ENCODE measurements at places on chromosomes 5 and 9. TPM values are rescaled to one million over a fixed set of nuclear protein-coding genes. Genes with fewer than 3 reads are reported as not detected.

DNA sequence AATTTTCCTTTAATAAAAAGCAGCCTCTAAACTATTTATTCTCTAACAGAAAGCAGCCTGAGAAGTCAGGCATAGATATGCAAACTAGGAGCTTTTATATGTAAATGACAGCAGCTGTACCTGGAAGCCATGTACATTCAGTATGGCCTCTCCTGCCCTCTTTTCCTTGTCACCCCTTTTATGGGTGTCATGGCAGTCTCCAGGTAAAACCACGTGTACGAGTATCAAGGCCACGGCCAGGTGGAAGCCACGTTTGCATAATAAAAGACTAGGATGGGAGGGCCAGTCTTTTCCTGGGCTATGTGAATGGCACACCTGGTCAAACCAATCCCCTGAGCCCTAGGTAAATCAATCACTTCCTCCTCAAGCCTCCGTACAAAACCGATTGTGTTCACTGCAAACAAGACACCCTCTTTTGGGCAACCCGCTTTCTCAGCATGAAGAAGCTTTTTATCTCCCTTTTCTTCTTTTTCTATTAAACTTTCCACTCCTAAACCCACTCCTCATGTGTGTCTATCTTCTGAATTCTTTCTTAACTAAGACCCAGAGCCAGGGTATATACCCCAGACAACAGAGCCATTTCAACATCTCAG lies 419.5 kb upstream of the CTNND2 start:
- DNase-seq: no peak

- no peak for DNase-seq
Observed at GRCh38 chr5:37838152-37838932, 1.5 kb downstream of the GDNF start.

DNA sequence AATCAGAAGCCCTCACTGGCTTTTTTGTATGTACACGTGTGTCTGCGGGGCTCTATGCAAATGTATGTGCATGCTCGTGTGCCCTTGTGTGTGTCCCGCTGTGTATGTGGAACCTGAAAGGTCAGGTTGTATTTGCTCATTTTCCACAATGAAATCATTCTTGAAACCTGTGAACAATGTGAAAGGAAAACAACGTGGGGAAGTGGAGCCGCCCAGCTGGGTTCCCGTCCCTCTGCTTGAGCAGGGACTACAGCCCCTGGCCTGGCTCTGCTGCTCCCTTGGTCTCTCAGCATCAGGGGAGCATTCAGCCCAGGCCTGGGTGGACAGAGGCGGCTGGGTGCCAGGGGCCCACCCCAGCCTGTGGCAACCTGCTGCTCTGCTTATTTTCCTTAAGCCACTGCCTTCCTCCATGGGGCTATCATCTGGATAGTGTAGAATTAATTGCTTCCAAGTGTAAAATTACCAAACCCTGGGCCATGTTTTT lies 3.0 kb downstream of the ECSCR start:
- DNase-seq: peak; percentile 56

- no peak for DNase-seq
Observed at GRCh38 chr5:103801681-103802080, 239.1 kb upstream of the NUDT12 start.

GRCh38 chr9:18745710-18746109 lies 271.8 kb downstream of the ADAMTSL1 start:
- no peak for DNase-seq

- DNase-seq: no peak
Observed at GRCh38 chr5:133081036-133081435, 29.2 kb downstream of the HSPA4 start.

GRCh38 chr5:72785801-72786200 lies 30.7 kb upstream of the TNPO1 start:
- DNase-seq: no peak

DNA sequence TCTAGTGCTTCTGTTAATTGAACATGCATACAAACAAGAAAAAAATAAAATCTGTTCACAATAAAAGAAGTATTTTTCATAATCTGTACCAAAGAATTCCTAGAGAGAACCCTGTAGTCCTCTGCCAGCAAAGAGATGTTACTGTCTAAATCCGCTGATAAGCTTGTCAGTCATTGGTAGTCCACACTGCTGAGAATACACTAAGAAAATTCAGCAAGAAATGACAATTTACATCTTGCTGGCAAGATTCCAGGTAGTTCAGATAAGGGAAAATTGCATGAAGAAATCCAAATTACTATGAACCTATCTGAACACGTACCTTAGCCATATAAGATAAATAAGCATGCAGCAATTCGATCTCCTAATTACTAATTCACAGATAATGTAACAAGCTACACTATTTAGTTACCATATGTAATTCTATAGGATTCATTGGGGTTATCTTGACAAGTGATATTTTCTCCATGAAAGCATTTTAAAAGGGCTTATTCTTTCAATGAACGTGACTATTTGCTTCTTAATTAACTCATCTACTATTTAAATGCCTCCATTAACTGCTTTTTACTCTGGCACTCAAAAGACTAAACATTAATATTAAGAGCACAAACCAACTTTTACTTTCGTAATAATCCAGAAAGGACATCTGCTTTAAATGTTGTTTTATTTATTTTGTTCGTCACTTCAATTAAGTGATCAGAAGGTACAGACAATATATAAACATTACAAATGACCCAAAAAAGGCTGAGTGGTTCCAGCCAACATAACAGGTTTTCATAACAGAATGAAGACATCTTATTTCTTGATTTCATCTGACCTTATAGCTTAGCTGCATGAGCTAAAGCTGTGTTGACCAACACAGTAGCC lies 9.7 kb downstream of the MPDZ start:
- no peak for DNase-seq

DNA sequence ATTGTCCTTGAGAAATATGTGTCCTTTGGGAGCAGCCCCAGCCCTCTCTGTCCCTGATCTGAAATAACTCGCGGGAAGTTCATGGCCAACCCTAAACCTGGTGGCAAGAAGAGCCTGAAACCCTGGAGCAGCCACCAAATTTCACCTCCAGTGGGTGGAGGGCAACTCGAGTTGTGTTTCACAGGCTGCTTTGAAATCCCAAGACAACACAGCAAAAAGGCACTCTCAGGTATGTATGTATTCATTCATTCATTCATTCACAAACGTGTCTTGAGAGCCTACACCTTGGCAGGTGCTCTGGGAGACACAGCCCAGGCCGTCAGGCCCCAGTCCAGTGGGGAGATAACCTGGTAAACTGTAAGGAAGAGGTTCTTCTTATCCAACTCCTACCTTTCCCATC lies 35.7 kb upstream of the ALDH1B1 start:
- DNase-seq: no peak

DNA sequence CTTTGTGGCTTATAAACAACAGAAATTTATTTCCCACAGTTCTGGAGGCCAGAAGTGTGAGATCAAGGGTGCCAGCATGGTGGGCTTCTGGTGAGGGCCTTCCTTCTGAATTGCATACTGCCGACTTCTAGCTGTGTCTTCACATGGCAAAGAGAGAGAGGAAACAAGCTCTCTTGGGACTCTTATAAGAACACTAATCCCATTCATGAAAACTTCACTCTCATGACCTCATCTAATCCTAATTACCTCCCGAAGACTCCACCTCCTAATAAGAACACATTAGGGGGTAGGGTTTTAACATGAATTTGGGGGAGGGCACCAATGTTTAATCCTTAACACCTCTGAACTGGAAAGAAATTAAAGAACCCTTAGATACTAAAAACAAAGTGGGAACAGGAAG lies 75.9 kb upstream of the MINAR2 start:
- no peak for DNase-seq

DNA sequence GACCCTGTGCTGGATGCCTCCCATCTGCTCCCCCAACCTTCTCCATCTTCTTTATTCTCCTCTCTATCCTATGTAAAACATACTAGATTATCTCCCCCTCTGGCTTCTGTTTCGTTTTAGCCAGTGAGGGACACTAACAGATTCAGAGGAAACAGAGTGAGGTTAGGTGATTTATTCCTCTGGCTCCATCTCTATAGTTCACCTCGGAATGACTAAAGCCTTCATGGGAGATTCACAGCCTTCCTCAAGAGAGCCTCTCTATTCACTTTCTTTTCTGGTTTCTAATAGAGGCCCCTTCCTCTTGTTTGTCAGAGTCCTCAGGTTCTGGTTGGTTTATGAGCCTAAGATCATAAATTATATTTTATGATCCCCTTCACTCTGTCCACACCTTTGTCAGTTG lies 633.1 kb upstream of the TYRP1 start:
- DNase-seq: no peak

DNA sequence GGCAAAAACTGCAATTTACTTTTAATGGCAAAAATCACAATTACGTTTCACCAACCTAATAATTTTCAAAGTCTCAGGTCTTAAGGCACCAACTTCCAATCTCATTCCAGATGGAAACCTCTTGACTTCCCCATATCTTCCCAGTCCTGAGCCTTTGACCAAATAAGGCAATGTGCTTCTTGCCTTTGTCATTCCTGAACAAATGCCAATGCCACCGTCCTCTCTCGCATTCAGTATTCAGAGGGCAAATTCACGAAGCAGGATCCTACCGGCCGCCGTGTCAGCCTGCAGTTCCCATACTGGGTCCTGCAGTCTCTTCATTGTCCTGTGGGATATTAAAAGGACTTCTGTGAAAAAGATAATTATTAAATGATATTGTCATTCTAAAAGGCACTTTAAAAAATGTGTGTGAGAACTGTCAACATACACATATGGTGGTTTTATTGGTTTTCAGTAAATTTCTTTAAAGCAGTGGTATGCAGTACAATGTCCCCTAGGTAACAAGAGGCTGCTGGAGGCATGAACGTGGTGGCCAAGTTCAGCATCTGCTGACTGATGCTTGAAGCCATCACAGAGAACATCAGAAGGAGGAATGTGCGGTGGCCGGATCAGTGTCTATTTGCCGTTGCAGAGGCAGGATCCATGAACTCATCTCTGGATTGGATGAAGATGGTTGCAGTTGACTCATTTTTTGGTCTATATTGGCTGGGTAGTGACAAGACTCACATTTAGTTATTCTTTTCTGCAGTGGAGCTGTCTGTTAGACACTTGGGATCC lies 101.4 kb upstream of the IRX4 start:
- no peak for DNase-seq

DNA sequence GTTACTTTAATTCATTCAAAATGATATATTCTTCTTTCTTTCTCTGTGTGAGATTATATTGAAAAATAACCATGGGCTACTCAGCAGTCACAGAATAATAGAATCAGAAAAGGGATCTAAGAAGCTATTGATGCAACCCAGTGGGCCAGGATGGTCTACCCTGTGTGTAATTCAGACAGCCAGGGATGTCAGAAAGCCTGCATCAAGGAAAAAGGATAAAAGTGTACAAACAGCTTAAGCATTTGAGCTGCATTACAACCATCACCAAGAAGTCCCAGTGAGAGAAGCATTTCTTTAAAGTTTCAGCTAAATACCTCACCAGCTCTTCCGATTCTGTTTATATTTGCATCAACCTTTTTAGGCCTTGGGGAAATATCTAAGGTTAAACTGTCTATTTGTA lies 37.8 kb upstream of the PPP3R2 start:
- DNase-seq: no peak

Gene MELK
- total RNA-seq: 62.7 TPM

Gene PAX5
- total RNA-seq: not detected

Gene SPATA31D3
- total RNA-seq: 0.07 TPM

Gene LRRTM2
- total RNA-seq: 4.0 TPM

Gene PRSS3
- total RNA-seq: 6.8 TPM

Gene NUP155
- 83.7 TPM for total RNA-seq
